Urothelium cell line (cell line): ENCODE measurements at places on chromosomes 1 and 21.

GRCh38 chr1:6991266-6991665 lies 206.0 kb downstream of the CAMTA1 start:
- peak; percentile 52 for DNase-seq

- no peak for DNase-seq
Measured at GRCh38 chr1:37657620-37658412, 23.1 kb upstream of the RSPO1 start.

DNA sequence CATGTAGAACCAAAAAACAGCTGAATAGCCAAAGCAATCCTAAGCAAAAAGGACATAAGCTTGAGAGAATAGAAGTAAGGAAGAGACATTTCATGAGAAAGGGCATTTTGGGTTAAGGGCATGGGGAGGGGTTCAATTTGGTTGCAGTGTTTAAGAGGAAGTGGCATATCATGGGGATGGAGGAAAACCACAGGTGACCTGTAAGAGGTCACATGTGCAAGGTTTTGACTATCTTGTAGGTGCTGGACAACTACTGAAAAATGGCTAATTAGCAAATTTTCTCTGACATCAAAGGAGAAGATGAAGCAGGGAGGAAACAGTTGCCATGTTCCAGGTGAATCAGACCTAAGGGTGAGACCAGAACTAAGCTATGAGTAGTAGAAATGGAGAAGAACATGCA lies 31.3 kb upstream of the ROR1 start:
- no peak for DNase-seq

DNA sequence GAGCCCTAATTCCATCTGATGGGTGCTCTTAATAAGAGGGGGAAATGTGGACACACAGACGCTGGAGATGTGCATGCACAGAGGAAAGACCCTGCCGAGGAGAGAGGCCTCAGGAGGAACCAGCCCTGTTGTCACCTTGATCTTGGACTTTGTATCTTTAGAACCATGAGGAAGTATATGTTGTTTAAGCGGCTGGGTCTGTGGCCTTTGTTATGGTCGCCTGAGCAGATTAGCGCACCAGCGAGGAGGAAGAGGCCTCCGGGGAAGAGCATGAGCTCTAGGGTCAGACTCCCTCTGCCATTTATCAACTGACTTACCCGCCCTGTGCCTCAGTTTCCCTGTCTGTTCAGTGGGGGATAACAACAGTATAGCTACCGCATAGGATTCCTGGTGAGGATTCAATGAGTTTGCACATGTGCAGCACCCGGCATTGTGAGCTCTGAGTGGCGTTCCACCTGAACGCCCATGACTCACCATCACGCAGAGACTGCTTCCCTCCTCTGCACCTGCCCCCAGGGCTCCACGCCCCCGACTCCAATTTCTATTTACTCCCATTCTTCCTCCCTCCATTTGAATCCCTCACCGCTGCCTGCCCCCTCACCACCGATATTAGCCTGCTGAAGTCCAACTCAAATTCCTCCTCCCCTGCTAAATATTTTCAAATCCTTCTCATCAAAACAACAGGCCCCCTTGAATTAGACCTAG lies 67.2 kb downstream of the ATP5PO start:
- DNase-seq, result no peak

- DNase-seq, result no peak
Measured at GRCh38 chr1:1221887-1222574, 8.1 kb upstream of the TNFRSF4 start.

- no peak for DNase-seq
Measured at GRCh38 chr21:42763581-42764442, 110.4 kb downstream of the PDE9A start.

- DNase-seq, result no peak
Measured at GRCh38 chr1:153587314-153587713, 21.7 kb upstream of the S100A2 start.

DNA sequence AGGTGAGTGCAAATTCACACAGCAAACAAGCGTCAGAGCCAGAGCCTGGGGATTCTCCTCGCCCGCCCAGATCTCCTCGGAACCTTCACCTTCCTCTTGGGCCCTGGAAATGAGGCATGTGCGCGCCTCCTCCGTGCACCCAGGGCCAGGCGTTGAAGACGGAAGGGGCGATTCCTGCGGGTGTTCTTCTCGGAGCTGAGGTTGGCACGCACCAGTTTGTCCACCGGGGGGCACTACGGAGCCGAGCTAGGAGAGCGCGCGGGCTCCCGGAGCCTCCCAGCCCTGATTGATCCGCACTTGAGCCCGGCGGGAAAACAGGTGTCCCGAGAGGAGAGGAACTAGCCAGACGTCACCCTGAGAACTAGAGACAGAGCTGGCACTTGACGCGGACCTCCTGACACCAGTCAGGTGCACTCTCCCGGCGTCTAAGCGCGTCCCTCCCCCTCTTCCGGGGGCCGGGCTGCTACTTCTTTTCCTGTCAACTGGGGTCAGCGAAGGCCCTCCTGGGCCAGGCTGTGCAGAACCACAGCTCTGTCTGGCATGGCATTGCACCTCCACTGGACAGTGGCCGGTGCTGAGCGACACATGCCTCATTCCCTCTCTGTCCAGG lies 18.3 kb upstream of the SERINC2 start:
- DNase-seq, result peak; percentile 90

- no peak for DNase-seq
Measured at GRCh38 chr1:118081387-118081786, 103.6 kb downstream of the SPAG17 start.

DNA sequence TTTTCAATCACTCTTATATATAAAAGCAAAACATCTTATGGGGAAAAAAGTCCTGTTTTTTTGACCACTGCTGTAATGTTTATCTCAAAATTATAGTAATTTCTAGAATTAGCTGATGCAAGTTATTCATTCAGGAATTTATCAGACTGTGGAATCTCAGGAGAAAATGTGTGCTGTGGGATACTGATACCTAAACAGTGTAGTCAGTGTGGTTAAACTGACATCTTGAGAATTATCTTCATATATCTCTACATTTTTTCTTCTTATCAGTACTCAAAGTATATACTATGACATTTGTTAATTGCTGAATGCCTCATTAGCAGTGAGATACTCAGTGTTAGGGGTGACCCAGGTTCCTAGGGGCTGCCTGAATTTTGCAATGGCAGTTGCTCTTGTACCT lies 839.3 kb downstream of the KCNT2 start:
- DNase-seq, result no peak

GRCh38 chr21:46247699-46248421 lies 19.3 kb upstream of the LSS start:
- no peak for DNase-seq

DNA sequence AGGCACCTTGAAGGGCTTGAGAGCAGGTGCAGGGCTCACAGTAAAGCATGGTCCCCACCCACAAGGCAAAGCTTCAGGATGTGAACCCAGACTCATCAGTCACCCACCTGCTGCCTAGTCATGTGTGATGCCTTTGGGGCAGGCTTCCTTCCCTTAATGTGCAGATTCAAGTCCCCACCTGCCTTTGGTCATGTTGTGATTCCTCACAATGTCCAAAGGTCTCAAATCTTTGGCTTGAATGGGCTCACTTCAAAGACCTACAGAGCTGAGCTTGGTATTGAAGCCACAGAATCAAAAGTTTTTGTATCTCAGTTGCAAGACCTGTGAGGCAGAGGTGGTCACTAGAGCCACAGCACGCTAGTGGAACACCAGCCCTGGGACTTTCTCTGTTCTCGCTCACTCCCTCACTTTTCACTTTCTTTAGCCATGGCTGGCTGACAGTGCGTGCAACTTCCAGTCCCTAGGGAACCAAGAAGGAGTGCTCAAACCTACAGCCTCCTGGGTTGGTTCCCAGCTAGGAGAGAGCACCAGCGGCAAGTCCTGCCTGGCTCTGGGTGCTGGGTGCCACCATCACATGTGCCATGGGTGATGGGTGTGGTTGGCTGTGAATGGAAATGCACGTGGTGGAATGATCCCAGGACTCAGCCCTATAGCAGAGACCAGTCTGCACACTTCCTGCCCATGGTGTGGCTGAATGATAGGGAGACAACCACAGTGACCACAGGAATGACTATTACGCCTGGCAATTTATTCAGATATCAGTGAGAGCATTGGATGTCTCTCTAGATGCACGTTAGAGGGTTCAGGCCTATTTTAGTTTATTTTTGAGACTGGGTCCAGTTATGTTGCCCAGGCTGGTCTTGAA lies 26.4 kb upstream of the CLIC6 start:
- peak; percentile 61 for DNase-seq

- DNase-seq, result no peak
Measured at GRCh38 chr1:32830092-32830852, 12.8 kb downstream of the S100PBP start.

- no peak for DNase-seq
Measured at GRCh38 chr1:33273406-33273805, 17.1 kb downstream of the ZNF362 start.

DNA sequence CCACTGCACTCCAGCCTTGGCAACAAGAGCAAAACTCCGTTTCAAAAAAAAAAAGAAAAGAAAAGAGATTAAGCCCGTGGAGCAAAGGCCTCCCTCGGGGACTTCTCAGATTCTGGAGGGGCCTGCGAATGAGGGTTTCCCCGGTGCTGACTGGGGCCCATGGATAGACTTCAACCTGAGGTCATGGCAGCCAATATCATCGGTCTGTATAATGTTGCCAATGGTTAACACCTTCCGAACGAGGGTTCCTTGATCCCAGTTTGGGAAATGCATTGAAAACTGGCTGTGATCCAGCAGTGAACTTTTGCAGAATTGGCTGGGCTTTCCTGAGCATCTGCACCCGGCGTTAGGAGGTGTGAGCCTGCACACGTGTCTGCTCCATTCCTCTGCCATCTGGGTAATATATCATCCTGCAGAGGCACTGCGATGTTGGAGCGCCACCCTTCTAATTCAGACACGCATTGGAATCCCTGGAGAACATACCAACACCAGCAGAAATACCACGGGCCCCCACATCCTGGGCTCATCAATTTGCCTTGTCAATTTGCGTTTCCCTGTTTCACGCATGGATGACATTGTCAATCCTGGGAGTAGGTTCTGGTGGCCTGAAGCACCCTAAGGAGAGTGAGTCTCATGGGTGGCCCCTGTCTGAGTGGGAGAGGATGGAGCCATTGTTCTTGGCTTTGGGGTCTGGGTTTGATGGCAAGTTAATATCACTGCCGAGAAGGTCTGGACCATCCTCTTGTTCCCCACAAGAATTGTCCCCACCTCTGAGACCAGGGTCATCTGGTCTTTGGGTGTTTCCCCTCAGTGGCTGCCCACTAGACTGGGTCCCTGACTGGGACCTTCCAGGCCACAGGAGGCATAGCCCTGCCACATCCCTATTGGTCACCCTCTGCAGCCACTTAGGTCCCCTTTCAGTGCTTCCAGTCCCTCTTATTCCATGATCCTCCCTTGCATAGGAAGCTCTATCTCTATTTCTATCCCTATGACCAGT lies 441.0 kb downstream of the PTPRU start:
- no peak for DNase-seq

- no peak for DNase-seq
Measured at GRCh38 chr1:59113876-59114457, 182.9 kb upstream of the FGGY start.

DNA sequence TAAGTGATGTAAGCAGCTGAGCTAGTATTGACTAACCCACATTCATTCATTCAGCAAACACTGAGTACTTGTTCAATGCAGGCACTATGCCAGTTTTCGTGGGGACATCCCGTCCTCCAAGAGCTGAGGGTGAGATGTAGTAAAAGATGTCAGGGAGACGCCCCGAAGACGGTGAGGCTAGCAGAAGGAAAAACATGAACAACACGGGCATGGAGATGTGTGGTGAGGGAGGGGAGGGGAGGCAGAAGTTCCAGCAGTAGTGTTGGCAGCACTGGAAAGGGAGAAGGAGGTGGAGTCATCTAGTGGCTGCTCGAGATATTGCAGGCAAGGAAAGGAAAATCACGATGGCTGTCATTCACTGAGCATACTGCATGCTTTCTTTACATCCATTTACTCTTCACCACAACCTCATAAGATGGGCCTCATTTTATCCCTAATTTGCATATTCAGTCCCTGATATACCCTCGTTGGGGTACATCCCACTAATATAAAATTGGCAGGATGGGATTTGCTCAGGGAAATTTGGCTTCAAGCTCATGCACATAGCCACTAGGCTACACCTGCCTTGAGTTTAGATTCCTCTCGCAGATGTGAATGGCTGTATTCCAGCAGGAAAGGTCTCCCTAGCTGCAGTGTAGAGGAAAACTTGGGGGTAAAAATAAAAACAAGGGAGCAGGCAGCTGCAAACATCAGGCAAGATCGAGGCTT lies 14.5 kb downstream of the PDZK1IP1 start:
- peak; percentile 79 for DNase-seq

GRCh38 chr1:231958448-231958847 lies 331.9 kb downstream of the DISC1 start:
- no peak for DNase-seq

DNA sequence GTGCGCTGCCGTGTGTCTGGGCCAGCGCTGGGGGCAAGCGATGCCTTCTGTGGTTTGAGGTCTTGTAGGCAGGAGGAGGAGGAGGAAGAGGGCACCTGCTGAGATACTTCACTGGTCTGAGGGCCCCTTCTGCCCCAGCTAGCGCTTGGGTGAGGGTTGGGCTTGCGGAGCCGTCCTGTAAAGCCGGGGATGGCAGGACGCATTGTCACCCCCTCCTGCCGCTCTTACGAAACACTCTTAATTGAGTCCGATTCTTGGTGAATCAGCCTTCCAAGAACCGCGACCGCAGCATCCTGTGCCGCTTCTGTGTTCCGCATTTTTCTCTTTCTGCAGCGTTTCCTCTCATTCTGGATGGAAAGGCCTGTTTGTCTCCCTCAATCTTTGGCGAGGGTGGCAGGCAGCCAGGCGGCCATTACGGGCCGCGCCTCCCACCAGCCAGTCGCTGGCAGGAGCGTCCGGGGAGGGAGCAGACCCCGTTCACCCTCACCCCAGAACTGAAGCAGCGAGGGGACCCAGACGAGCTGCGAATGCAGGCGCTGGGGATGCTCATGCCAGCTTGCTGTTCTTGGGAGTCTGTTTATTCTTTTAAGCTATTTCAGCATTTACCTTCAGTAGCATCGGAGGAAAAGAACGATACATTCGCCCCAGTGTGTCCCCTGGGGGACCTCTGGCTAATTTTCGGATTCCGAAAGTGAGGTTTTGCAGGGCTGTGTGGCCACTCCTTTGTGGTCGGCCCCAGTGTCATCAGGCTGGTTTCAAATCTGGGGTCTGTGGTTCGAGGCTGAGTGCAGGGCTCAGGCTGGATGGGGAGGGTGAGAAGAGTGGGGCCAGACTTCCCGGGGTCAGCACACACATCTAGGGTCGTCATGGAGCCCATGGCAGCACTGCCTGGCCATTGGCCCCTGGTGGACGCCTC lies 62.7 kb downstream of the SKI start:
- peak; percentile 87 for DNase-seq

DNA sequence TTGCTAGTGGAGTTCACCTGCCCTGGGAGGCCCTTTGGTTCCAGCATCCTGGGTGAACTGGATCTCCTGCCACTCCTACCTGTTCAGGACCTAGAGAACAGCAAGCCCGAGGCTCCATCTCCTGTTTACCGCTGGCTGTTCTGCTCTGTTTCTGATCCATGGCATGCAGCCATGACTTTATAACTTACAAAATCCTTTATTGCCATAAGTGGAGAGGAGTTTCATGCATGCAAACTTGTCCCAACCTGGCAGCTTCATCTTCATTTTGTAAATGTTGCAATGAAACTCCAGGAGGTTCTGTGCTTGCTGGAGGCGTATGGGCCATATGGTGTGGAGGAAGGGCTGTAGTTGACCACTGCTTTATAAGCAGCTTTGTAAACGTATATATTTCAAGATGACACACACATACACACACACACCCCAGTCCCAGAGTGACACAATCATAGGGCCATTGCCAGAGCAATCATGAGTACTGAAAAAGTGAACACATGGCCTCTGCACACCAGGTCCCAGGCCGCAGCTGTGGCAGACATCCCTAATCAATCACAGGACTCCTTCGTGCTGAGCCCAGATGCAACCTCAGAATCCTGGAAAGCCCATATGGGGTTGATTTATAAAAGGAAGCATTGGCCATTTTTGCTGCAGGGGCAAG lies 69.0 kb downstream of the UBIAD1 start:
- DNase-seq, result no peak

- DNase-seq, result peak; percentile 51
Measured at GRCh38 chr1:32981003-32981901, 16.6 kb upstream of the RNF19B start.
